ENCODE measurements at places on chromosomes 6 and 20.

GRCh38 chr6:123276546-123276980 is 280.5 kb downstream of the CLVS2 start:
- DNase-seq, result no peak

- DNase-seq, result no peak
Observed at GRCh38 chr6:44222486-44223318, 693 bp upstream of the SLC29A1 start.

- no peak for DNase-seq
Observed at GRCh38 chr6:136798044-136798443, 5.8 kb upstream of the MAP3K5 start.

GRCh38 chr6:107917451-107918375 is 40.3 kb downstream of the SEC63 start:
- no peak for DNase-seq

GRCh38 chr6:114862819-114863218 is 520.0 kb upstream of the HS3ST5 start:
- peak; percentile 53 for DNase-seq

GRCh38 chr6:151107897-151108427 is 131.8 kb upstream of the AKAP12 start:
- DNase-seq, result no peak

GRCh38 chr6:22737331-22737730 is 168.0 kb downstream of the HDGFL1 start:
- DNase-seq, result no peak

DNA sequence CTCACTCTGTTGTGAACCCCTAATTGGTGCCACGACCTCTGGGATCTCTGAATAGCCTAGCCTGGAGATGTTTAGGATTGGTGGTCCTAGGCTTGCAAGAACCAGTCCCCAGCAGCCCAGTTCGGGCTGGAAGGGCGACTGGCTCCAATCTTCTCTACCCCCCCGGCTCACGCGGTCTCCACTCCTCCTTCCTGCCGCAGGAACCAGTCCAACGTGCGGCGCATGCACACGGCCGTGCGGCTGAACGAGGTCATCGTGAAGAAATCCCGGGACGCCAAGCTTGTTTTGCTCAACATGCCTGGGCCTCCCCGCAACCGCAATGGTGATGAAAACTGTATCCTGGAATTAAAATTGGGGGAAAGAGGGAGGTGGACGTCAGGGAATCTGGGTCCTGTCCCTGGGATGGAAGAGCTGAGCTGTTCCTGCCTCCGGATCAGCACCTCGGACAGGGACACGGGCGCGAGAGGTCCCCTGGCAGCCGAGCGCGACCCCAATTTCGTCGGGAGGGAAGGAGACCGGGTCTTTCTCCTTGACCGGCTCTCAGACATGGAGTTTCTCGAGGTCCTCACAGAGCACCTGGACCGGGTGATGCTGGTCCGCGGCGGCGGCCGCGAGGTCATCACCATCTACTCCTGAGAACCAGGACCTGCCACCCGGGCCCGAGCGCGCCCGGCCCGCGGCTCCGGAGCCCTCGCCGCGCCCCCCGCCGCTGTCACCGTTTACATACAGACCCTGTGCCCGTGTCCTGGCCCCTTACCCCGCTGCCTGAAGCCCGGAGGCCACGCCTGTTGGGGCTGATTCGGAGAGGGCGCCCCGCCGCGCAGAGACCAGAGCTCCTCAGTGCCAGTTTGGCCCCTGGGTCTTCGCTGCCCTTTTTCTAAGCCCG is 28.2 kb downstream of the SLC12A5 start:
- no peak for DNase-seq

DNA sequence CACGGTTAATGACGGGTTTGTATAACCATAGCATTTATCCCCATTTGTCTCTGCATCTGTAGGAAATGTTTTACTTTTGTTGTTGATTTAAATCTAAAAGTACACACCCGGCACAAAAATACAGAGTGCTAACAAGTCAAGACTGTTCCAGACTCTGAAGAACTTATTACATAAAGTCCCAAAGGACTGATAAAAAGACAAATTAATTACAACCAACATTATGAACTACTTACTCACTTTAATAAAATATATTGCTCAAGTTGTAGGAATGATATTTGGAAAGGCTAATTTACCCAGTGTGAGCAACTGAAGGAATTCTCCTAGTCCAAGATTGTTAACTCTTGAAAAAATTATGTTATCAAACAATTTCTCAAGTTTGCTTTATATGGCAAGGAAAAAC is 115.6 kb downstream of the KIF13A start:
- DNase-seq, result no peak

DNA sequence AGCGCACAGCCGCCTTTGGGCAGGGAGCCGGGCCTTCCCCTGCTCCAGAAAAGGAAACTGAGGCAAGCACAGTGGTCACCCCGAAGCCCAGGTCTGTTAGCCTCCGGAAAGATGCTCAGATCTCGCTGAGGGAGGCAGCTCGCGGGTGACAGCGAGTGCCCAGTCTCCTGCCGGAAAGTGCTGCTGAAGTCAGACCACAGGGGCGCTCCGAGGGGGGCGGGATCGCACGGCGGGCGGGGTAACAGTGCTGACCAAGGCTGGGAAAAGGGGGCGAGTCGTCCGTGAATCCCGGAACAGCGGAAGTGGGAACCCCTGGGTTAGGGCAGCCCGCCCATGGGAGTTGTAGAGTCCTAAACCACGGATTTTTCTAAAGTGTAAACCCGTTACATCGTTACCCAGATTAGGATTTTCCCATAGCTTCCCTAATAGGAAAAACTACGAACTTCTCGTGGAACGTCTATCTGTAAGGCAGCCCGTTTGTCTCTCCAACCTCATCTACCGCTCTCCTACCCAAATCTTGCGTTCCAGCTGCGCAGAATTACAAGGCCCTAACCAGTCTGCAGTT is 504 bp downstream of the VPS16 start:
- peak; percentile 54 for DNase-seq
